ENCODE measurements at places on chromosomes 7 and 10. TPM values are rescaled to one million over a fixed set of nuclear protein-coding genes. Genes with fewer than 3 reads are reported as not detected.

AP3M1 gene
- polyA plus RNA-seq = 28.1 TPM

SPDYE1 gene
- polyA plus RNA-seq = not detected

NUTM2E gene
- polyA plus RNA-seq = 0.40 TPM

GFRA1 gene
- 13.9 TPM for polyA plus RNA-seq

NKX1-2 gene
- 0.16 TPM for polyA plus RNA-seq

Measured in neural cell (in vitro differentiated cells).